ENCODE measurements at places on chromosomes 7 and 10.
A peak's percentile ranks its signal among the peaks of the same experiment; 100 is the strongest.

DNA sequence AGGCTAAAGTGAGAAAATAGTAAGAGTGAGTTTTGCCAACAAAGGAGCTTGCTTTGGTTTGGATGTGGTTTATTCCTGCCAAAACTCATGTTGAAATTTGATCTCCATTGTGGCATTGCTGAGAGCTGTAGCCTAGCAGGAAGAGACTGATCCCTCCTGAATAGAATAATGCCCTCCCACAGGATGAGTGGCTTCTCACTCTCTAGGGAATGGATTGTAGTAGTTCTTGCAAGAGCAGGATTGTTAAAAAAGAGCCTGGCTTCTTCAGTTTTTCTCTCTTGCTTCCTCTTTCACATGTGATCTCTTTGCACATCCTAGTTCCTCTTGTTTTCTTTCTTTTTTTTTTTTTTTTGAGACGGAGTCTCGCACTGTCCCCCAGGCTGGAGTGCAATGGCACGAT, 34.4 kb downstream of the ASAH2 start:
- DNase-seq, result peak; percentile 28

DNA sequence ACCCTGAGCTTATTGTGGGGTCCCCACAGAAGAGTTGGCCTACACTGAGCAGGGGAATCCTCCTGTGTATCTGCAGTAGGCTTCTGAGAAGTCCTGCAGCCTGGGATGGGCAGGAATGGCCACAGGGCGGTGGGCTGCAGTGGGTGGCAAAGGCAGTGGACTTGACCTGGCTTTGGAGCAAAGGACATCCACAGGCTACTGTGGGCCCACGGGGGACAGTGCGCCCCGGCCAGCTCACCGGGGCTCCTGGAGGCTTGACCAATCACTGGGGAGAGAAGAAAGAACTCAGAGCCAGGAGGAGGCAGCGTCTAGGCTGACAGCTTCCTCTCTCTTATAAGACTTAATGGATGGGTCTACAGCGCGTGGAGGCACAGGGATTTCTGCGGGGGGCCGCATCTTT, 488.8 kb upstream of the MGMT start:
- no peak for DNase-seq

DNA sequence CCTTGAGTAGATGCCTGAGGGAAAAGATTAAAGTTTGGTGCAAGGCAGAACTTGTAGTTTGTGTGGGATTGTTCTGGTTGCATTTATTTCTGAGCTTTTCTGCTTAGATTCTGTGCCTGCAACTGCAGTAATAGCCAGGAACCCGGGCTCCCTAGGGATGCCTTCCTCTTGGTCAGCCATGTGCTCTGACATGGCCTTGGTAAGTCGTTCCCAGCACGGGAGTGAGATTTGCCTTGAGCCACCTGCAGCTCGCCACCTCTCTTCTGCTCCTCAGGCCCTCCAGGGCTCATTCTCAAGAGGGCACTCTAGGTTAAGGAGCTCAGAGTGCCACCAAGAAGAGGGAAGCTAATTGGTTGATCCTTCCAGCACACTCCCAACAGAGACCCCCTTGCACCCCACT, 350.6 kb upstream of the MKI67 start:
- DNase-seq, result no peak

GRCh38 chr10:88117869-88118632, 254.6 kb downstream of the PTEN start:
- DNase-seq, result no peak

DNA sequence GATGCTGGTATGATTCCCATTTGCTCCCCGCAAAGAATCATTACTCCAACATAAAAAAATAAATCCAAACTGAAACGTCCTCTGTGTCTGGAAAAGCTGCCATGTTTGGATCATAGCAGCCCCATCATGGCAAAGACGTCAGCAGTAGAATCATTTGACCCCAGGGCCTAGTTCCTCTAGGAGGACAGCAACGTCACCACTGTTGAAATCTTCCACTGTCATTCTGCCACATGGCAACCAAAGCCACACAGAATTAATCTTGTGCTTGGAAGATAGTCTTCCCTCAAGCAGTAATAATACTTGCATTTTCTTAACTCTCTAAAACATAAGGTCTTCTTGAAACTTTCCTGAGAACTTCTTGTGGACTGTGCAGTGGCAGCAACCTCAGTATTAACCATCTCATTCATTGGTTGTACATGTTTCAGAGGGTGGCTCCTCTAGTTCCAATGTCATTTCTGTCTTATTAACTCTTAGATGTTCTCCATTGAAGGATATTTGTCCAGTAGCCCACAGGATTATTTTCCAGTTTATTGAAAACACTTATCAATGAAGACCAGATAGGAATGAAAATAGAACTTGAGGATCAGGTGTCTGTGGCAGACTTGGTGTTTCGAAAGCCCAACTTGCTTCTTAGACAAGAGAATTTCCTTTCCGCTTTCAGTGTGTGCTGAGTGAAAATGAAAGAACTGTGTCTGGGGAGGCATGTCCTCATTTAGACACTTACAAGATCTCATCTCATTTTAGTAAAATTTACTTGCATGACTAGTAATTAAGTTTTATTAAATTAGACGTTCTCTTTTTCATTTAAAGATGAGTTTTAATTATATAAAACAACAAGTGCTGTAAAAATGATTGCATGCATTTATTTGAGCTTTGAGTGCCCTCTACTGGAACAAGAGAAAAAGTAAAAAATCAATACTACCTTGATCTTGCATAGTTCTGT, 28.9 kb upstream of the INHBA start:
- DNase-seq, result peak; percentile 61

DNA sequence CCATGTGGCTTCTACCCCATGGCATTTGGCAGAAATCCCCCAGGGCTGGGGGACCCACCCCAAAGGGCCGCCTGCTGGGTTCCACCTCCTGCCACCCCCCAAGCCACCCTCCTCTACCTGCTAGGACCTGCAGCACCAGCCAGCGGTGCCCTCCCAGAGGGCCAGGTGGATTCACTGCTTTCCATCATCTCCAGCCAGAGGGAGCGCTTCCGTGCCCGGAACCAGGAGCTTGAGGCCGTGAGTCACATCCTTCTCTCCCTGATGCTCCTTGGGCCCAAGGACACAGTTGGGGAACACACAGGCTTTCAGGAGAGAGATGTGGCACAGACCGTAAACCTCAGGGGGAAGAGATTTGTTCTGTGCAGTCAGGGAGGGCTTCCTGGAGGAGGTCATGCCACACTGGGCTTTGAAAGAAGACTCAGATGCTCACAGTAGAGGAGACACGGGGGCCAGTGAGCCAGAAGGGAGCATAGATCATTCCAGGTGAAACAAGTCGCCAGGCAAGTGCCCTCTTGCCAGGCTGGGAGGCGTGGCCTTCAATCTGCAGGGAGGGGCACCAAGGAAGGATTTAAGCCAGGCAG, 11.5 kb upstream of the SH2B2 start:
- no peak for DNase-seq

- no peak for DNase-seq
Observed at GRCh38 chr7:152733286-152733934, 26.1 kb upstream of the ACTR3B start.

DNA sequence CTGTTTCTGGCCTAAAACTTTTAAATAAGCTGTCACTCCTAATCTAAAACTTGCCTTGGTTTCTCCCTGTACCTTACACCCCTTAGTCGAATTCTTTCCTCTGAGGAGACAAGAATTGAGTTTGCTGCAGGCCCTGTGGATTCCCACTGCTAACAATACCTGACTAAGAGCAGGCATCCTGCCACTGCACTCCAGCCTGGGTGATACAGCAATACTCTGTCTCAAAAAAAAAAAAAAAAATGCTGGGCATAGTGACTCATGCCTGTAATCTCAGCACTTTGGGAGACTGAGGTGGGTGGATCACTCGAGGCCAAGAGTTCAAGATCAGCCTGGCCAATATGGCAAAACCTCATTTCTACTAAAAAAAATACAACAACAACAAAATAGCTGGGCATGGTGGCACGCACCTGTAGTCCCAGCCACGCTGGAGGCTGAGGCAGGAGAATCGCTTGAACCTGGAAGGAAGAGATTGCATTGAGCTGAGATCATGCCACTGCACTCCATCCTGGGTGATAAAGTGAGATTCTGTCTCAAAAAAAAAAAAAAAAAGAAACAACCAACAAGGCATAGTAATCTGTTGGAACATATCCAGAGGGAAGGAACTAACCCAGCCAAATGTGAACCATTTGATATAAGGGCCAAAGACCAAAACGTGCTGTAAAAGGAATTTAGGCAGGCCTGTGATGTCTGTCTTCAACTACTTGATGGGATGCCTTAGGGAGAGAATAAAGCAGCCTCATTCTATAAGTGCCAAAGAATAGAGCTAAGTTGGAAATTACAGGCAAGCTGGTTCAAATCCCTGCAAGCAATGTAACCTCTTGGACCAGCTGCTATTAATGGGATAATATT, 732.7 kb upstream of the AUTS2 start:
- DNase-seq, result peak; percentile 16

DNA sequence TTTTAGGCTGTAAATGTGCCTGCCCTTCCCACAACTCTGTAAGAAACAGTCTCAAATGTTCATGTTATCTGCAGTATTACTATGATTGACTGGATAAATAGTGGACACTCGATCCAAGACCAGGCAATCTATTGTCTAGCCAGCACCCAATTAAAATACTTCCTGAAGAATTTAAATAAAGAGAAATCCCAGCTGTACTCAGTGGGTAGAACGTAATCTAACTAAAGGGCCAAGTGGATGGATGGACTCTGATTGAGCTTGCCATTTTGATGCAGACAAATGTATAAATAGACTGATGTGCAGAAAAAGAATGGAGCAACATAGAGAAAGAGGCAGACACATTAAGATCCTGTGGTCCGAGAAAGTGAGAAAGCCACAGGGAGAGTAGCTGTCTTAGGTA, 158.0 kb downstream of the IPMK start:
- DNase-seq, result no peak

DNA sequence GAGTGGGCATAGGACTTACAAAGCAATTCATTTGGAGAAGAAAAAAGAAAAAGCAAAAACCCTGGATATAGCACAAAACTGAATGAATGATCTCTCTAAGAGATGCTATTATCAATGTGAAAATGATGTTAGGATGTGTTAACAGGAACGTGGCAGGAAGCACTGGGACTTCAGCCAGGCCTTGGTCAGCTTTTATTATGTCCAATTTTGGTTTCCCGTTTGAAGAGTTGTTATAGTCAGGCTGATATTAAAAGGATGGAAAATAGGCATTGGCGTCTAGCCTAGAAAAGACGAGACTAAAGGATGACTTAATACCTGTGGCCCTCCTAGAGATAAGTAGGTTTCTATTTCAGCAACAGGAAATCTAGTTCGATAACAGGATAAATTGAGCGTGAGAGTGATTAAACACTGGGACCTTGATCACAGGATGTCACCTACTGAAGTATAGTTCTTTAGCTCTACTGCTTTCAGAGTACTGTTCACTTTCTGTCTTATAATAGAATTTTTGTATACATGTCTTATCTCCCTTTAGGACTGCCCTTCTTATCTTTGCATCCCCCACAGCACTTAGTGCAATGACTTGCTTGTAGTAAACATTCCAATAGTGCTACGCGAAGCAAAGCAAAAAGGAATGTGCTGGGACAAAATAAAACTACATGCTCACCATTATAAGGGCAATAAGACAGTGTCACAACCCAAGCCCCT, 99.8 kb upstream of the AGBL3 start:
- peak; percentile 62 for DNase-seq

DNA sequence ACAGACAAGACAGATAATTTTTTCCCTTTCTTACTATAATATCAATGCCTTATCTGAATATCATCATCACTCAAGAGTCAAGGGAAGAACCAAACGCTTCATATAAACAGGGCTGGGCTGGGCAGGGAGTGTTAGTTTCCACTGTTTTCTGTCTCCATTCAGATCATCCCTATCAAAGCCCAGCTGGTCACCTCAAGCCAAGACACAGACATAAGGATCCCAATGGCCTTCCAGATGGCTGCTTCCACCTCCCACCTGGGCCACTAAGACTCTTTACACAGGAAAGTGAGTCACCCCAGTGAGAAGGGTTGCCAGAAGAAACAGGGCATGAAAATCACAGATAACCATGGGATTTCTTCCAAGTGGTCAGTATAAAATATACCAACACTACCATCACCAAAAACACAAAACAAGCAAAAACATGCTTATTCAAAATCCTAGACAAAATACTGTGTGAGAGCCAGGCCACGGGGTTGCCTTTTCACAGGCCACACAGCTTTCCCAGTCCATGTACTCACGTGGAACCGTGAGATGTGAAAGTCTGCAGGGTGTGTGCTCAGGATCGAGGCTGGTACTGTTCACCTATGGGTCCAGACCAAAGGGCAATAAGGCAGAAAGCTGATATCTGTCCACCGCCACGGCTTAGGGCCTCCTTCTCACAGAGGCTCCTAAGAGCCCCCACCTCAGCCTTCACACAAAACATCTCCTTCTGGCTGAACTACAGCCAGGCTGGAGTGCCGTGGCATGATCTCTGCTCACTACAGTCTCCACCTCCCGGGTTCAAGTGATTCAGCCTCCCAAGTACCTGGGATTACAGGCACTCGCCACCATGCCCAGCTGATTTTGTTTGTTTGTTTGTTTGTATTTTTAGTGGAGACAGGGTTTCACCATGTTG, 5.7 kb downstream of the PRSS1 start:
- no peak for DNase-seq

- no peak for DNase-seq
Observed at GRCh38 chr10:48742891-48743860, 58.5 kb downstream of the WDFY4 start.

DNA sequence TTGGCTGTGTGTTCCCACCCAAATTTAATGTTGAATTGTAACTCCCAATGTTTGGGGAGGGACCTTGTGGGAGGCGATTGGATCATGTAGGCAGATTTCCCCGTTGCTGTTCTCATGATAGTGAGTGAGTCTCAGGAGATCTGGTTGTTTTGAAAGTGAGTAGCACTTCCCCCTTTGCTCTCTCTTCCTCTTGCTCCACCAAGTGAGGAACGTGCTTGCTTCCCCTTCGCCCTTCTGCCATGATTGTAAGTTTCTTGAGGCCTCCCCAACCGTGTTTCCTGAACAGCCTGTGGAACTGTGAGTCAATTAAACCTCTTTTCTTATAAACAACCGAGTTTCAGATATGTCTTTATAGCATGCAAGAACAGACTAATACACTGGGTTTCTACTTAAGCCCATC, 176.3 kb downstream of the CDK14 start:
- DNase-seq, result no peak

- DNase-seq, result peak; percentile 46
Observed at GRCh38 chr10:110566472-110567200, 859 bp upstream of the SMC3 start.

- no peak for DNase-seq
Observed at GRCh38 chr10:127215866-127216265, 19.5 kb upstream of the INSYN2A start.
